ENCODE measurements at places on chromosomes 5 and 9.
A peak's percentile ranks its signal among the peaks of the same experiment; 100 is the strongest.

GRCh38 chr5:165334201-165334600, 1828.8 kb downstream of the MAT2B start:
- no peak for DNase-seq

DNA sequence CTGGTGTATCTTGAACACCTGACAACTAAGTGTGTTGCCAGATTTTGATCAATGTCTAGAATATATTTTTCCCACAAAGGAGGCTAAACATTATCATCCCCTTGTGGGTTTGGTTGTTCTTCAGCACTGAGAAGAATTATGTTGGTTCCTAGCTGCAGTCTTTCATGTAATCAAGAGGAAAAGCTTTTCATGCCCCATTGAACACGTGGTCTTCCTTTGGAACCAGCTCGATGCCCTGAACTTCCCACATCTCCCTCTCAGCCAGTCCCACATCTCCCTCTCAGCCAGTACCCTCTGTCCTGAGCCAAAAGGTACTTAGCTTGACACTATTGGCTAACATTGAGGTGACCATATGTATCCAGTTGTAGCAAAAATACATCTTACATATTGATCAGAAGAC, 36.7 kb upstream of the ZSWIM6 start:
- no peak for DNase-seq

DNA sequence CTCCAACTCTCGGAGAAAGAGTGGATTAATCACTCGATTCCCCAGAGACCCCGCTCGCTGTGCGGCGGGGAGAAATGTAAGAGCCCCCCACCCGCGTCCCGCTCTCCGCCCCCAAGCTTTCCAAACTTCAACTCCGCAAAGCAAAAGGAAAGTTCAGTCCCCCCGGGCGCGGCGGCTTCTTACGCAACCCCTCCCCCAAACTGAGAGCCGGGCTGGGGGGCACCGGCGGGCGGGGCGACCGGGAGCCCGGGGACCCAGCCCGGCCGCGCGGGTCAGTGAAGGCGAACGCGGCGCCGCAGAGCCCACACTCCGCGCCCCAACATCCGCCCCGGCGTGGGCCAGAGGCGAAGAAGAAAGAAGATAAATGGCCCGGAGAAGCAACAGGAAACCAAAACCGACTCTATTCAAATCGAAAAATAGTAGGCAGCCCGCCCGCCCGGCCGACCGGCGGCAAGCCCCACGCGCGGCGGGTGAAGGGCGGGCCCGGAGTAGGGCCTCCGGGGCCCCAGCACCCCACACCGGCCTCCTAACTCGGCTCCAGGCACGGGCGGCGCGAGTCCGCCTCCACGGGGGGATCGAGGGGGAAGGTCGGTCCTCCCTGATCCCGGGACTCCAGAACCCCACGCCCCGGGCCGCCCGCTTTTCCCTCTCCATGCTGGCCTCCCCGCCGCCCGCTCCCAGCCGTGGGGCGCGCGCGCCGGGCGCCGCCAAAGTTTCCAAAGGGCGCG, 720 bp downstream of the NOTCH1 start:
- no peak for DNase-seq

DNA sequence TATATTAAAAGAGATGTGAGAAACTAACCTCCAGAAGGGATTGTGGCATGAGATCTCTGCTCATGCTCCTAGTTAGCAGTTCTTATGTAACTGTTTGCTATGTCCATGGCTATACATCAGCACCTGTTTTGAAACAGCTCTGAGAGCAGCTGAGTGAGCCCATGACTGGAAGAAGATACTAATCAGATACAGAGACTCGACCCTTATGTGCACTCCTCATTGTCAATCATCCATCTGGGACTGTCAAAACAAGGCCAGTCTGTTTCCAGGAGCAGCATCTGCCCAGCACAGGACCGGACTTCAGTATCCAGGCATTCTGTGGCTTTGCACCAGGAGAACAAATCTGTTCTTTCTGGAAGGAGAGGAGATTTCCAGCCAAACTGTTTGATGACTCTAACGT, 77.7 kb downstream of the EFNA5 start:
- no peak for DNase-seq

- no peak for DNase-seq
Observed at GRCh38 chr5:152551061-152551460, 146.0 kb upstream of the NMUR2 start.

DNA sequence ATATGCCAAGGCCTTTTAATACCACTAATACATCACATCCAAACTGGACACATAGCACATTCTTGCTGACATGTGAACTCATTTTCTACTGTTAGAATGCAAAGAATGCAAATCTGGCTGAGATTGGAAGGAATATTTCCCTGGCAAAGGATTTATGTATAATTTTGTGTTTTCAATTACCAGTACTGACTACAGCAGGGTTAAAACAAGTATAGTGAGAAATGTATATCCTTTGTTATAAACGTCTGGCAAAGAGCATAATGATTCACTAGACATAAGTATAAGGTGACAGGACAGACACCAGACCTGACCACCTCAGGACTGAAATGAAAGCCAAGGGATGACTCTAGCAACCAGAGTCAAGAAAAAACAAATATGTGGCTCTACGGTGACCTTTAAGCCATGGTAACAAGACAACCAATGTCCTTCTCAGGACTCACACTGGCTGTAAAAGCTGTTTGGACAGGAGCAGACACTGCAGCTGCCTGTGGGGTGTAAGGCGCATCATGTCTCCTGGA, 95.0 kb downstream of the MRPS27 start:
- no peak for DNase-seq

DNA sequence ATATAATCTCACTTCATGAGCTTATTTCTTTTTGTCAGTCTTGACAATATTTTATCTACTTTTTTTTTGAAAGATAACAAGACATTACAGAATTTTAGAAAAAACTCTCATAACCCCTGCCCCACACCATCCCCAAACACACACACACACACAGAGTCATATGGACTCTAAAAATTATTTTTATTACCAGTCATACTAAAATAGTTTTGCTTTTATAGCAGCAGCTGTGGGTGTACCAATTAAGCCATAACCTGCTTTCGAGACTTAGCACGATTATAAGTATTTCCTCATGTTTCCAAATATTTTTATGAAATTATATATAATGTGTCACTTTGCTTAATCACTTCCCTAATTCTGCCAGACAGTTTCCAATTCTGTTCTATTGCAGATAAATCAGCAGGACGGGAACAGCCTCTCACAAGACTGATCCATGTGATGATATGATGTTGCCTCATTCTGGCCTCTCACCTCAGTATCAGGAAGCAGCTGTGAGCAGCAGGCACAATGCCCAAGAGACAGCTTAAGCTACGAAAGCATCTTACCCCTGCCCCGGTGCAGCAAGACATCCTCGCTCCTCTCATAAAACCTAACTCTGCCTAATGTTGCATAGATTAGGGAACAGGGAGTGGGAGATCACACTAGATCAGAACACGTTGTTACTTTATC, 7.0 kb downstream of the PDCL start:
- no peak for DNase-seq

GRCh38 chr5:59185757-59186385, 603.0 kb downstream of the RAB3C start:
- no peak for DNase-seq

DNA sequence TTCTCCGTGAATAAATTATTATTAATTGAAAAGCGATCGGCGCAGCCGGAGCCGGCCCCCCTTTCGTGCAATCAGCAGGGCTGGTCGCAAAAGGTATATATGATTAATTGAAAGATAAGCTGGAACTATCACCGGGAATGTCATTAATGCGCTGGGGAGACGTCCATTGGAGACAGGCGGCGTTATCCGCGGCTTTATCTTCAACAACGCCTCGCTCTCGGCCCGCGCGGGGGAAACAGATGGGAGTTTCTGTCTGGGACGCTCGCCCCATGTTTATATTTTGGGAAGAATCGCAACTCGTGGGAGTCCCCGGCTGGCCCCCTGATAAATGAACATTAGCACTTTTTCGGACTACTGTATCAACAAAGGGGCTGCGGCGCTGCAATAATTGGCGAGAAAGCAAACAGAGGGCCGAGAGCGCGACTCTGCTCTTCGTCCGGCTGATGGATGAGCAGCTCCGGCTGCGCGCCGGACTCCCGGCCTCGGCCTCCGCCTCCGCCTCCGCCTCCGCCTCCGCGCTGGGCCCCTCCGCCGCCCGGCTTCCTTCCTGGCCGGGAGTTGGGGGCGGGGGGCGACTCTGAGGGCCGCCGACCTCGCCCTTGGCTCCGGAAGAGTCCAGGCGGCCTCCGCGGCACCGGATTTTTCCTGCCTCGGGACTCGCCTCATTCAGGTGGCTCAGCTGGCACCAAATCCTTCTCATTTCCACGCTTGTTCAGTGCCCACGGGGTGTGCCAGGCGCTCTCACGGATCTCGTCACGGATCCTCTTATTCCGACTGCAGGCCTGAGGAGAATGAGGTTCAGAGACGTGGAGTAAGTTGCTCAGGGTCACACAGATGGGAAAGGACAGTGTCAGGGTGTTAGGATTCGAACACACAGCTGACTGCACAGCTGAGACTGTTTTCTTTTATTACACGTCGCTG, 3.6 kb upstream of the NKX2-5 start:
- DNase-seq = no peak

DNA sequence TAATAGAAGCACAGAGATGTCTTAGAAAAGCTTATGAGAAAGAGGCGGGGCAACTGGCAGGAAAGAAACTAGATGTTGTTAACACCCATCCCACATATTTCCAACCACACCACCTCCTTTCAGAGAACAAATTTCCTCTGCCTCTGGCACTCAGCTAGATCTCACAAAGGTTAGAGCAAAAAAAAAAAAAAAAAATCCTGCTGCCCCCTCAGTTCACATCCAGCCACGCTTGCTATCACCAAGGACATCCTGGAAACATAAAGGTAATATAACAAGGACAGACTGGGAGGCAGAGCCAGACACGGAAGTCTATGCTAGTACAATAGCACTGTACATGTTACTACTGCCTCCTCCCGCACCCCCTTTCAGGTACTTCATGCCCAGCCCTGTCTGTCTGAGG, 238.0 kb upstream of the PTGER4 start:
- DNase-seq = no peak

GRCh38 chr5:35856765-35857351, at the start of gene IL7R:
TSS of gene IL7R (plus strand) at chr5:35856891. CDS start at chr5:35856978, 87 bp downstream.
- DNase-seq = no peak

GRCh38 chr5:38341641-38342040, 83.3 kb downstream of the EGFLAM start:
- DNase-seq = no peak

DNA sequence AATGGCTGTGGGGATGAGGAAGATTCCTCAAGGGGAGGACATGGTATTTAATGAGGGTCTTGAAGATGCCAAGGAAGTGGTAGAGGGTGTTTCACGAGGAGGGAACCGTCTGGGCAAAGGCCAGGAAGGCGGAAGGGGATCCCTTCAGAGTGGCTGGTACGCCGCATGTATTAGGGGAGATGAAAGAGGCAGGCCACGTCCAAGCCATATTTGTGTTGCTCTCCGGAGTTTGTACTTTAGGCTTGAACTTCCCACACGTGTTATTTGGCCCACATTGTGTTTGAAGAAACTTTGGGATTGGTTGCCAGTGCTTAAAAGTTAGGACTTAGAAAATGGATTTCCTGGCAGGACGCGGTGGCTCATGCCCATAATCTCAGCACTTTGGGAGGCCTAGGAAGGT, 1.2 kb downstream of the FXN start:
- no peak for DNase-seq

GRCh38 chr9:13957089-13957488, 356.9 kb downstream of the NFIB start:
- DNase-seq = no peak

- no peak for DNase-seq
Observed at GRCh38 chr5:14531668-14532067, 49.9 kb upstream of the OTULINL start.

DNA sequence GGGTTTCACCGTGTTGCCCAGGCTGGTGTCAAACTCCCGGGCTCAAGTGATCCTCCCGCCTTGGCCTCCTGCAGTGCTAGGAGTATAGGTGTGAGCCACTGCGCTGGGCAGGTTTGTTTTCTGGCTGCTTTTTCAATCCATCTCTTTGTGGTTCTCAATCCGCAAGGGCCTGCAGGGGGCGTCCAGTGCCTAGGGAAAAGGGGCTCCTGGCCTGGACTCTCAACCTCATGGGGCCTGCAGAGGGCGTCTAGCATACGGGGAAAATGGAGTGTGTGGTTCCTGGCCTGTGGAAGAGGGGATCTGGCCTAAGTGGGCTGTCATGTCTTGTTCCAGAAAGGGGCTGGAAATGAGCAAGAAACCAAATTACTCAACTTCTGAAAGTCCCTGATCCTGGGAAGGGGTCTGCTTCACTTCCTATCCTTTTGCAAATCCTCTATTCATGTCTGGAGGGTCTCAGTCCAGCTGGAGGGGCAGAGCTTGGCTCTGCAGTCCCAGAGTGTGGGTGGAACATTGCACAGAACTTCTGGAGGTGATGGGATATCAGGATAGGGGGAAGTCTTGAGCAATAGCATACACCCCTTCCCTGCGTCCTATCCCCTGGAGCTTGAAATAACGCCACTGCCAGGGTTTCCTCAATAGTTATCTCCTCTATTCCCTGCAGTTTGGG, 12.7 kb upstream of the CCL27 start:
- no peak for DNase-seq

- DNase-seq = no peak
Observed at GRCh38 chr5:19802686-19803085, 185.3 kb downstream of the CDH18 start.

DNA sequence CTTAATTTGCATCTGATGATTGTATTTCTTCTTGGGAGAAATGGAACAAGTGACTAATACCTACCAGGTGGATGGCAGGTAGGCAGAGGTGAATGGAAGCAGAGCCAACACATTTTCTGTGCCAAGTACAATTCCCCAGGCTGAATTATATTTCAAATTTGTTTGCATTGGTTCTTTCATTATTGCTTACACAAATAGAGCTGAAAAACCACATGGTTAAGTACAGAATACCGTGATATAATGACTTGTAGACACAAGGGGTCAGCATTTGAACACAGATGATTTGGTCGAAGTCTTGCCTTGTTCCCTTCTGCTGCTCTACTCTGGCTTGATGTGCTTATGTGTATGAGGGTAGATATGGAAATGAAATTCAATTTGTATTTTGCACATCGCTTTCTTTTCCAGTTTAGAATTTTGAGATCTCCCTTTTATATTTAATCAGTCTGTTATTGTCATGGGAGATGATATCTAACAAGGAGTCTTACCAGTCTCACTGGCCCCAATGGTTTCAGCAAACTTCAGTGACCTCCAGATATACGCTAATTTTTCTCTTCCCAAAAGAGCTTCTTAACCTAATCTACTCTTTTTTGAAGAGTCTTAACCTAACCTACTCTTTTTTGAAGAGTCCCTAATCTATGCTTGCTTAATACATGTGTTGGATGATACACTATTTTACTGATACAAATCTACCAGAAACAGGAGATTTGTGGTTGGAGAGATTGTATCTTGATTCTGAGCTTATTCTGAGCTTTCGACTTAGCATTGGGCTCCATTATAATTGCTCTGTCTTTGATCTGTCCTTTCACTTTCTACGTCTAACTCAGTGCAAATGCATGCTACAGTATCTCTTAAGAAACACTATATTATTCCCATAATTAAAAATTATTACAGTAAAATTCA, 88.1 kb downstream of the PCSK1 start:
- DNase-seq = no peak

GRCh38 chr9:83423815-83424707, 114.1 kb downstream of the FRMD3 start:
- no peak for DNase-seq

- peak; percentile 45 for DNase-seq
Observed at GRCh38 chr9:133726401-133727276, 11.5 kb downstream of the SARDH start.
